ENCODE measurements at places on chromosomes 16 and 17.

DNA sequence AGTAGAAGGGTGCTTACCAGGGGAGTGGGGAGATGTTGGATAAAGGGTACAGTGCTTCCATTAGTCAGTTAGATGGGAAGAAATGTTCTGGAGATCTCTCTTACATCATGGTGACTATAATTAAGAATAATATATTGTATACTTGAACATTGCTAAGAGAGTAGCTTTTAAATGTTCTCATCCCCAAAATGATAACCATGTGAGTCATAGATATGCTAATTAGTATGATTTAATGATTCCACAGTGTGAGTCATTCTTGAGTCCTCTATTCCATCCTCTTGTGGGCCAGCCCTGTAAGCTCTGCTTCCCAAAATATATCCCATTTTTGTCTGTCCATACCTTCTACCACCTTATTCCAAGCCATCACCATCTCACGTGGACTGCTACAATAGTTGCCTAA, 80.6 kb upstream of the CDH11 start:
- DNase-seq = no peak
- no peak overlapping the region for H3K27ac ChIP-seq
- H3K4me3 ChIP-seq = no peak overlapping the region
- H3K27me3 ChIP-seq = no peaks in the 10 kb centered on the region

- no peaks in the 10 kb centered on the region for H3K36me3 ChIP-seq
- H3K4me3 ChIP-seq = no peak overlapping the region
- H3K27ac ChIP-seq = peak overlapping the region; percentile 77
- H3K4me1 ChIP-seq = peaks cover 13% of the 10 kb centered on the region
- DNase-seq = no peak
Measured at GRCh38 chr17:15966183-15966878, 21.4 kb downstream of the ADORA2B start.

- no peaks in the 10 kb centered on the region for H3K4me1 ChIP-seq
- DNase-seq = no peak
- no peaks in the 10 kb centered on the region for H3K27me3 ChIP-seq
- peaks cover 34% of the 10 kb centered on the region for H3K36me3 ChIP-seq
- peak overlapping the region; percentile 15 for H3K27ac ChIP-seq
Measured at GRCh38 chr17:7894866-7895265, 6.3 kb downstream of the CHD3 start.

GRCh38 chr17:57253362-57254065, 2.8 kb upstream of the MSI2 start:
- peaks cover 20% of the 10 kb centered on the region for H3K4me1 ChIP-seq
- no peak overlapping the region for H3K4me3 ChIP-seq
- H3K27me3 ChIP-seq = no peaks in the 10 kb centered on the region

- H3K4me3 ChIP-seq = no peak overlapping the region
- no peaks in the 10 kb centered on the region for H3K36me3 ChIP-seq
- H3K27me3 ChIP-seq = no peaks in the 10 kb centered on the region
- no peak for DNase-seq
- H3K27ac ChIP-seq = peak overlapping the region; percentile 69
- H3K4me1 ChIP-seq = no peaks in the 10 kb centered on the region
Measured at GRCh38 chr17:71330099-71330375, 790.8 kb upstream of the SOX9 start.

DNA sequence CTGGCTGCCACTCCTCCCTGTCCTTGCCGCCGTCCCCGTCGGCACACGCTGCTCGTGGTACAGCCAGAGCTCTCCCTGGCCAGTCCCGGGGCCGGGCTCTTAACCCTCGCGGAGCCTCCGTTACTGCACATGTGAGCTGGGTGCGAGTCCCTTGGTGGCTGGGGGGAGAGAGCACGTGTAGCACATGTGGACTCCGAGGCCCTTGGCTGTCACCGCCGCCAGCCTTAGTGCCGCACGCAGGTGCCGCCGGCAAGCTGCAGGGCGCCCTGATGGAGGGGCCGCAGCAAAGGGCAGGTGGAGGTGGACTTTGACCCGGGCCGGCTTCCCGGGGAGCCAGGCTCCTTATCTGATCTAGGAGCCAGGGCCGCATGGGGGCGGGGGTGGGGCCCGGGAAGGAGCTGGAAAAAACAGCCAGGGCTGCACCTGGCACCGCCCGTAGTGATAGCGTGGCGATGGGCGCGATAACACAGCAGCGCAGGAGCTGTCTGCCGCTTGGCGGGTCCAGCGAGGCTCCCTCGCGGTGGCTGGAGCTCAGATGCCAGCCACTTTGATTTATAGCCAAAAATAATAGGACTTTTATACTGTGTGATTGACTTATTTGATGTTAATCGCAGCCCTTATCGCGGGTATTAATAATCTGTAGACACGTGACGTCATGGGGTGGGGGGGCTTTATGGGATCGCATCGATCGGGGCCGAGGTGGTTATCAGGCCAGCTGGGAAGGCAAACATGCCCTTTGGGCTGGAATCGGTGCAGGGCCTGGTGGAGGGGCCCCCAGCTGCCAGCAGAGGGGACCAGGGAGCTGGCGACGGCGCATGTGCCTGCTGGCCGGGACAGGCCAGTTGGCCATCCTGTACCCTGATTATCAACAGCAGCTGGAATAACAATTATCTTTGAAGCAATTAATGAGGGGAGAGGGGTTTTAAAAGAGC, 35.1 kb downstream of the ZFPM1 start:
- no peak overlapping the region for H3K27ac ChIP-seq
- H3K4me3 ChIP-seq = no peak overlapping the region
- no peaks in the 10 kb centered on the region for H3K27me3 ChIP-seq

- H3K27me3 ChIP-seq = no peaks in the 10 kb centered on the region
- H3K4me1 ChIP-seq = no peaks in the 10 kb centered on the region
- no peaks in the 10 kb centered on the region for H3K36me3 ChIP-seq
- no peak overlapping the region for H3K27ac ChIP-seq
- no peak overlapping the region for H3K4me3 ChIP-seq
Measured at GRCh38 chr16:87035053-87035452, 282.1 kb downstream of the C16orf95 start.

GRCh38 chr16:66933776-66934137, 445 bp downstream of the CIAO2B start:
- peak overlapping the region; percentile 99 for H3K27ac ChIP-seq
- H3K4me1 ChIP-seq = peaks cover 66% of the 10 kb centered on the region
- H3K36me3 ChIP-seq = peaks cover 6% of the 10 kb centered on the region
- H3K4me3 ChIP-seq = peak overlapping the region; percentile 100

- H3K27ac ChIP-seq = no peak overlapping the region
- no peaks in the 10 kb centered on the region for H3K36me3 ChIP-seq
- no peak overlapping the region for H3K4me3 ChIP-seq
- H3K4me1 ChIP-seq = peaks cover 5% of the 10 kb centered on the region
- no peak for DNase-seq
- H3K27me3 ChIP-seq = peaks cover 31% of the 10 kb centered on the region
Measured at GRCh38 chr17:50122945-50123344, 7.0 kb downstream of the SAMD14 start.

DNA sequence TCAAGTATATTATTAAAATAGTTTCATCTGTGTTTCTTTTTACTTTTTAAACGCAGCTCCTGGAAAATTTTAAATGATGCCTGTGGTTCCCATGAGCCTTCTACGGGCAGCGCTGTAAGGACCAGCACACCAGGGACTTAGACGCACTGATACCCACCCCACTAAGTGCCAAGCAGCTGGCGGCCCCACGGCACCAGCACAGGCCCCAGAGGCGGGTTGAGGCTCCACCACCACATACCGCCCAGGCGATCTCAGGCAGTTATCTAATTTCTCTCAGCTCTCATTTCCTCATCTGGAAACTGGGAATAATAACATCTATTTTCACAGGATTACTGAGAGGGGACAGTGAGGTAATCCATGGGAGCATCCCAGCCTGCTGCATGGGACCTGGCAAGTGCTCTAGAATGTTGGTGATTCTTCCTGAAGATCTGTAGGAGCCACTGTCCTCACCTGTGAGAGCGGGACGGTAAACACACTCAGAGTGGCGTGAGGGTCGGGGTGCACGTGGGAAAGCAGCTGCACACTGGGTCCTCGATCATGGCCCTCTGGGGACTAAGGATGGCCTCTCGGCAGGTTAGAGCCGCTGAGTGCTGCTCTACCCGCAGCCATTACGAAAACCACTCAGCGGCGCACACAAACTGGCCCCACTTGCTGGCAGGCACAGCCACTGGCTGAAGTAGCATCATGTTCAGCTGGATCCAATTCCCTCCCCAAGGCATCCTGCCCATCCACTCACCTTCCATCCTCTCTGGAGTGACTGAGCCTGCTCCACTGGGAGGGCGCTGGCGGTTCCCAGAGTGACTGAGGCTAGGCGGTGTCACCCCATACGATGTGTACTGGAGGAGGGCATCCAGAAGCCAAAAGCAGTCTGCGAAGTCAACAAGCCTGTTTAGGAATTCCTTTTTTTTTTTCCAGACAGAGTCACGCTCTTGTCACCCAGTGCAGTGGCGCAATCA, 17.6 kb upstream of the SLC38A8 start:
- peak overlapping the region; percentile 81 for H3K27ac ChIP-seq
- H3K27me3 ChIP-seq = no peaks in the 10 kb centered on the region
- peaks cover 29% of the 10 kb centered on the region for H3K36me3 ChIP-seq
- peaks cover 3% of the 10 kb centered on the region for H3K4me1 ChIP-seq
- no peak for DNase-seq

DNA sequence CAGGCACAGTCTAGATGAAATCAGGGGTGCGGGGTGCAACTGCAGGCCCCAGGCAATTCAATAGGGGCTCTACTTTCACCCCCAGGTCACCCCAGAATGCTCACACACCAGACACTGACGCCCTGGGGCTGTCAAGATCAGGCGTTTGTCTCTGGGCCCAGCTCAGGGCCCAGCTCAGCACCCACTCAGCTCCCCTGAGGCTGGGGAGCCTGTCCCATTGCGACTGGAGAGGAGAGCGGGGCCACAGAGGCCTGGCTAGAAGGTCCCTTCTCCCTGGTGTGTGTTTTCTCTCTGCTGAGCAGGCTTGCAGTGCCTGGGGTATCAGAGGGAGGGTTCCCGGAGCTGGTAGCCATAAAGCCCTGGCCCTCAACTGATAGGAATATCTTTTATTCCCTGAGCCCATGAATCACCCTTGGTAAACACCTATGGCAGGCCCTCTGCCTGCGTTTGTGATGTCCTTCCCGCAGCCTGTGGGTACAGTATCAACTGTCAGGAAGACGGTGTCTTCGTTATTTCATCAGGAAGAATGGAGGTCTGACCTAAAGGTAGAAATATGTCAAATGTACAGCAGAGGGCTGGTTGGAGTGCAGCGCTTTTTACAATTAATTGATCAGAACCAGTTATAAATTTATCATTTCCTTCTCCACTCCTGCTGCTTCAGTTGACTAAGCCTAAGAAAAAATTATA, 1.6 kb downstream of the HBA1 start:
- H3K27ac ChIP-seq = no peak overlapping the region
- H3K4me3 ChIP-seq = no peak overlapping the region
- no peak for DNase-seq
- no peaks in the 10 kb centered on the region for H3K36me3 ChIP-seq
- peaks cover 20% of the 10 kb centered on the region for H3K4me1 ChIP-seq

- H3K36me3 ChIP-seq = peaks cover 33% of the 10 kb centered on the region
- H3K4me1 ChIP-seq = peaks cover 34% of the 10 kb centered on the region
- no peak overlapping the region for H3K27ac ChIP-seq
- H3K27me3 ChIP-seq = no peaks in the 10 kb centered on the region
- no peak overlapping the region for H3K4me3 ChIP-seq
- DNase-seq = no peak
Measured at GRCh38 chr17:45287526-45288500, 25.9 kb upstream of the SPATA32 start.

GRCh38 chr16:83051451-83051850, 424.7 kb downstream of the CDH13 start:
- no peak overlapping the region for H3K4me3 ChIP-seq
- DNase-seq = no peak
- no peak overlapping the region for H3K27ac ChIP-seq
- no peaks in the 10 kb centered on the region for H3K4me1 ChIP-seq

DNA sequence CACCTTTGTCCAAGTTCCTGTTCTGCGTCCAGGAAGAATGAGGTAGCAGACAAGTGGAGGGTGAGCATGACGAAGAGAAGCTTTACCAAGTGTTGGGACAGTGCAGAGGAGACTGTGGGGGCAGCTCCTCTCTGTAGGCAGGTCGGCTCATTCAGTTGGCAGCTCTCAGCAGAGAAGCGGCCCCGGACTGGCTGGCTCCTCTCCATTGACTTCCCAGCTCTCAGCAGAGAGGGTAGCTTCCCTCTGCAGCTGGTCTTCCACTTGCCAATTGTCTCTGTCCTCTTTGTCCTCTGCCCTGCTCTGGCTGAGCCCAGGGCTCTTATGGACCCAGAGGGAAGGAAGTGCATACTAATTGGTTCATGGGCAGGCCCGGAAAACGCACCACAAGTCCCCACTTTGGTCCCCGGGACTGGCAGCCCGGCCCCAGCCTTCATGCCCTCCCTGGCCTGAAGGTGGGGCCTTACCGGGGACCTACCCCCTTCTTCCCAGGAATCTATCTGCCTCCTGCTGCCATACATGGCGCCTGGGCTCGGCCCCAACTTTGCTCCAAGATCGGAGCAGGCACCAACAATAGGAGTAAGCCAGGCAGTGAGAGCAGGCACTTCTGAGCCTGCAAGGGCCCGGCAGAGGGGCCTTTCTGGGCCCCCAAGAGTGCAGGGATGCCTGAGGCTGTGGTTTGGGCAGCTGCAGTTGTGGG, 10.1 kb downstream of the KCTD5 start:
- no peak for DNase-seq
- H3K36me3 ChIP-seq = peaks cover 8% of the 10 kb centered on the region
- H3K4me1 ChIP-seq = peaks cover 9% of the 10 kb centered on the region

DNA sequence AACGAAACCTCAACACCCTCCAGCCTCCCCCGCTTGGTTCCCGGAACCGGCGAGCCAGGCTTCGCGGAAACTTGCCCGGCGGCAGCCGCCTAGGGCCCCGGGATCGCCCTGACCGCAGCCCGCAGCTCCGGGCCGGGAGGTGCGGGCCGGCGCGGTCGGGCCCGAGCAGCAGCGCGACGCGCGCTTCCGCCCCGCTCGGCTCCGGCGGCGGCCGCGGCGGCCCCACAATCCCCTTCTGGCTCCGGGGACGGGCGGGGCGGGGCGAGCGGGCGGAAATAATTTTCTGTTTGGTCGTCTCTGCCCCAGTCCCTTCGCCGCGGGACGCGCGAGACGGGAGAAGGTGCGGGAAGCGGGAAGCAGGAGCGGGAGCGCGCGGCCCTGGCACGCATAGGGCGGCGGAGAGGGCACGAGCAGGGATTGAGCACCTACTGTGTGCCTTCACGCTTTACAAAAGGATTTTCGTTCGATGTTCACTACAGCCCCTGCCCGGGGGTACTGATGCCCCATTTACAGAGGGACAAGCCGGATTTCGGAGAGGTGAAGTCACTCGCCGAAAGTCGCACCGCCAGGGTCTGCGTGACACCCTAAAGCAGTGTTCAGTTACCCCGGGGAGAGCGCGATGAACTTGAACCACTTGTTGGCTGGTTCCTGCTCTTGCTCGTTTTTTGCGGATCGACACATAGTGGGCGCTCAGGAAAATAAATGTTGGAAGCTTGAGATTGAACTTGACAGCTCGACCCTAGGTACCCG, 2.7 kb upstream of the MLLT6 start:
- H3K4me3 ChIP-seq = peak overlapping the region; percentile 97
- H3K36me3 ChIP-seq = no peaks in the 10 kb centered on the region
- peak; percentile 81 for DNase-seq
- H3K27me3 ChIP-seq = no peaks in the 10 kb centered on the region
- H3K27ac ChIP-seq = peak overlapping the region; percentile 97

GRCh38 chr16:717450-718245, 2.7 kb downstream of the METRN start:
- peaks cover 24% of the 10 kb centered on the region for H3K4me1 ChIP-seq
- no peaks in the 10 kb centered on the region for H3K36me3 ChIP-seq
- H3K27ac ChIP-seq = no peak overlapping the region
- no peak overlapping the region for H3K4me3 ChIP-seq

Data from naive B cell (primary cell).